CMK (cell line): ENCODE measurements at places on chromosomes 3 and 15.

- no peak for DNase-seq
These were observed 3.1 kb downstream of the GRIP2 start for GRCh38 chr3:14536837-14537589.

DNA sequence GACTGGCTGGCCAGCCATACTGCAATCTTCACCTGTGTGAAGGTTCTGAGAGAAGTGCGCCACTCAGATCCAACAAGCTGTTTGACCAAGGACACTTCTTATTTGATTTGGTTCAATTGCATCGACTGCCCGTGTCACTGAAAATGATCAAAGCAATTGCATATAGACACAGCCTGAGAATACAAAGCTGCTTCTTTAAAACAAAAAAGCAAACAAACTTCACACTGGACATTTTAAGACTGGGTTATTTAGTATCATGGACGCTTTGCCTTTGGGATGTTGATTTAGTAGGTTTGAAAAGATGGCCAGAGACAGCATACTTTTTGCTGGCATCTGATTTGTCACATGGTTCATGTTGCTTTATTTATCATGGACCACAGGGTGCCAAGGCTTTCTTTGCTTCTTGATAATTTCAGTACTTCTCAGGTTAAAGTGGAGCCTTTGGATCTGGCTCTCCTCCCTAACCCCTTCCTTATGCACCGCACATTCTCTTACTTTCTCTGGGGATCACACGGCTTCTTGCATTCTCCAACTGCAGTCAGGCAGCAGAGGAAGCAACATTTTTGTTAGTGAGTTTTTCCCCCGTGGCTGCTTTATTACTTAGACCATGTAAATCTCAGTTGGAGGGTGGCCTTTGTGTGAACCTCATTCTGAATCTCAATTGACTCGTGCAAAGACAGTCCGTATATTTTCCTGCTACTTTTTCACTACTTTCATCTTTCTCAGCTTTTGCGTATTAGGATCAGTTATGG lies 151.0 kb downstream of the CD47 start:
- DNase-seq: no peak

DNA sequence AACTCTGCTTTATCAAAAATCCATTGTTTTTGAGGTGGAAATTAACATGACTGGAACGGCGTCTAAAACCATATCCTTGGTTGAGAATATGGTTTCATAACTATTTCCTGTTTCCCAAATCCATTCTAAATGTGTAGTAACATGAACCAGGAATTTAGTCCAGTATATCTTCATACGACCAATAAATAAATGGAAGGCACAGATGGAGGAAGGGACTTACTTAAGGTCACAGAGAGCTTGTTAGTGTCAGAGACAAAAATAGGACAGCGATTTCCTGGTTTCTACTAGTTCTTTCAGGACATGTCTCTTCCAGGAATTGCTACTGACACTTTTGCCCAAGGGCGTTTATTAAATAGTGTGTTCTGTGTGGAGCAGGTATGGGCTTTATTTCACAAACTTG lies 41.2 kb downstream of the HES1 start:
- DNase-seq: no peak

DNA sequence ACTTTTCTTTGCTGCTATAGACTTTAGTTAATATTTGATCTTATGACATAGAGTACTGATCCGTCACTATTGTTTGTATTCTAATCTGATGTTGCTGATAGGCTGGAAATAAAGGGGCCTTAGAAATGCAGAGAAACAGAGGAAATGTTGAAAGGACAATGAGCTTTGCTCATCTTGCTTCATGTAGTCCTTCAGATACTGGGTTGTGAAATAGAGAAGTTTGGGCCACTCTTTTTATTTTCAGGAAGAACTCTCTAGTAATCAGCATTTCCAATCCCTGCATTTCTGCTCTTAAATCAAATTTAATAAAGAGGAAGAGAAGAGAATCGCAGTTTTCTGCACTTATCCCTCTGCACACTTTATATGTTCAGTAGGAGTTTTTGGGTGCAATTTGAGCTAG lies 192.8 kb upstream of the THBS1 start:
- no peak for DNase-seq

GRCh38 chr3:30778933-30779332 lies 115.5 kb downstream of the GADL1 start:
- no peak for DNase-seq

DNA sequence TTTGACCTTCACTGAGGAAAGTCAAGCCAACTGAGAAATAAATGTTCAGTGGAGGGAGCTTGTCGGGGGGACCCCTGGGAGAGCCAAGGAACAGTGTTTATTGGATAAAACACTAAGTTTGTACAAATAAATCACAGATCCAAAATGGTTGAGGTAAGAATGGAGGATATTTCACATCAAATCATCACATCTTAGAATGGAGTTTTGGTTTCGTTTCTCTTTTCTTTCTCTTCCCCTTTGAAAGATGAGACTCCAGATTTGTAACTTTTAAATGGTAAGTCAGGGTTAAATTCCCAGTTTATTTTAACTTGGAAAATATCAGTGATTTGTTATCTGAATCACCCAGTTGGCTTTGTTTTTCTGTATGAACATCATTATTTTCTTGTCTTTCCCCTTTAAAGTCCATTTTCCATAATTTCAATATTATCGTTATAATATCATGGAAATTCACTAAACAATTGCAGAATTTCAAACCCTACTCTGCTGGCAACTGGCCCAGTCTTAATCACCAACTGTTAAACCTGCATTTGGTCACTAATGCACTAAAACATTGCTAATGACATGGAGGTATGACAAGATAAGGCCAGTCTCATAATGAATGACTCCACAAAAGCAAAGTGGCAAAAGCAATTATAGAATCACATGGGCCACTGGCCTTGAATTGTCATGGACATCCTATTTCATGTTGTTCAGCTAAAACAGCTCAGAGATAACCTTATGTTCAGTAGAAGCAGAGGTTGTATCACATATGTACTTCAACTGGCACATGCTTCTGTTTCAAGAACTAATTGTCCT lies 295.1 kb downstream of the SHOX2 start:
- no peak for DNase-seq

DNA sequence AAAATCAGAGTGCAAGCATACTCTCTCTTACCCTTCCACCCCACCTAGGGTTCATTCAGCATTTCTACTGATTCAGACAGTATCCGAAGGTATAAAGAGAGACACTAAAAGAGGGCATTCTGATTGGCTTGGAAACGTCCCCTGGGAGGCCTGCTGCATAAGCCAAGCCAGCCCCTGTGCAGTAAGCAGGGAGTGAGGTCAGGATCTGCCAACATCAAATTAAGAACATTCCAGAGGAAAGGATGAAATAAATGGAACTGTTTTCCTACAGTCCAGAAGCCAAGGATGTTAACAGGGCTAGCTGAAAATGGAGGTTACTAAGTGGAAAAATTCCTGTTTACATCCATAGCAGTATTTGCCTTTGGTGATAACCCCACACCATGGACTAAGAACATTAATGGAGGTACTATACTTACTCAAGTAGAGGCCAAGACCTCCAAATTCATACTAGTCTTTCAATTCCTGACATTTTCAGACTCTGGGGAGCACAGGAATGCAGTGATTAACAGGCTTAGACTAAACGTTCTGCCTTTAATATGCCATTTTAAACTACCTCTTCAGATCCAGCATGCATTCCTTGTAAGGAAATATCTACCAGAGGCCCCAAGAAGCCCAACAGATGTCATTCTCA lies 34.5 kb downstream of the NPTN start:
- no peak for DNase-seq

DNA sequence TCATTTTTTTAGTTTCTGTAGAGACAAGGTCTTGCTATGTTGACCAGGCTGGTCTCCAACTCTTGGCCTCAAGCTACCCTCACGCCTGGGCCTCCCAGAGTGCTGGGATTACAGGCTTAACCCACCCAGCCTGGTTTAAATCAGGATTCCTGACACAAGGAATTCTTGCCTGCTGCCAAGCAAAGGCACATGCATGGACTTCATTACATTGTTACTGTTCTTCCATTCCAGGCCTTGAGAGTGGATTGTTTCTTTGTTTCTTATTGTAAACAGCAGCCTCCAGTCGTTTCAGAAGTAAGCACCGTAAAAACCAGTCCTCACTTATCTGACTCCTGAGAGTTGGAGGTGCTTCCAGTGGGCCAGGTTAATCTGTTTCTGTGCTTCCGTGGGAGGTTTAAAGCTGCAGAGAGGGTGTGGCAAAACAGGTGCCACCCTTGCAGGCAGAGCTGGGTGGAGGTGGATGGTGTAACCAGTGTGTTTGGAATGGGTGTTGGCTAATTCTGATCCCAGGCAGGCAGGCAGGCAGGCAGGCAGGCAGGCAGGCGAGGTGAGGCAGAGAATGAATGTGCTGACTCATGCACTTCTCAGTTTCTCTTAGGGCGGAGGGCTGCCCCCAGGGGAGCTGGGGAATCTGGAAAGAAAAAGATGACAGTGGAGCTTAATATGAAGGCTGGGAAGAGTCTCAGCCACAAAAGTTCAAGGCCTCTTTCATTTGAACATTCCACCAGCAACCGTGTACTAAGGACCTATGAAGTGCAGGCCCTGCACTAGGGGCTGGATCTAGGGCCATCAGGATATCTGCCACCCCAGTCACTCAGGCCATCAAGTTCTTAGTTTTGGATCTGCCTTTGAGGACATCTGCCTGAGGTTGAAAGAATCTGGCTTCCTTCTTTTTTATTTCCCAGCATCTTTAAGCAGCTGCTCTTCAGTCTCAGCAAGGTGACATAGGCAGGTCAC lies 37.0 kb upstream of the CDCP1 start:
- no peak for DNase-seq

GRCh38 chr15:101156061-101156460 lies 95.8 kb downstream of the CHSY1 start:
- no peak for DNase-seq

DNA sequence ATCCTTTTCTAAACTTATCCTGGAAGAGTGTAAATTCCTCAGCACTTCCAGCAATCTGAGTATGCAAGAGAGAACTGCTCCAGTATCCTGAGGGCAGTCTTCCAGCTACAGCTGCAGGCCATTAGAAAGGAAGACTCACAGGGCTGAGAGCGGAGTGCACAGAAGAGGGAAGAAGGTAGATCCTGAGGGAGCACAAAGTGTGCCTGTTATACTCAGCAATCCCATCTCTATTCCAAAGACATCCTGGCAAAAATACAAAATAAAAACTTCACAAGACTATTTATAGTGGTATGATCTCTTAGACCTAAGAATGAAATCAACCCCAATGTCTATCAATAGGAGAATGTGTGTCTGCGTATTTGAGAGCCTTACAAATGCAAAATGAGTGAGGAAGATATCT lies 292.0 kb downstream of the ZIC1 start:
- no peak for DNase-seq

- DNase-seq: no peak
These were observed 166.4 kb downstream of the ATG7 start for GRCh38 chr3:11438646-11439045.

GRCh38 chr15:41971895-41972252 lies 483 bp downstream of the EHD4 start:
- no peak for DNase-seq

- DNase-seq: no peak
These were observed 31.8 kb upstream of the HHATL start for GRCh38 chr3:42734263-42734860.

DNA sequence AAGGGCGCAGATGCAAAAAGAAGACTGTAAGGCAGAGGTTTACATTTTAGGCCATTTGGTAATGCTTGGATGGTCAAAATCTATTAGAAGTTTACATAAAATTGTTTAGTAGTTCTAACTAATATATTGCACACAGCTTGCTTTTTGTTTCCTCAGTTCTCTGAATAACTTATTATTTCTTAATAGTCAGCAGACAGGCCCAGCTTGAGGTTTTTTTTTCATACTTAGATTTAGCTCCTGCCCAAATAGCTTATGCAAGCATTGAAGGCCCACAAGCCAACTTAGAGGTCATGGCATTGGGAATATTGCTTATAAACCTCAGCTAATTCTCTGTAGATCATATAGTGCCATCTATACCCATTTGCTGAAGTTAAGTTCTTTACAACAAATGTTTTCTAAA lies 172.5 kb downstream of the RAP2B start:
- no peak for DNase-seq

DNA sequence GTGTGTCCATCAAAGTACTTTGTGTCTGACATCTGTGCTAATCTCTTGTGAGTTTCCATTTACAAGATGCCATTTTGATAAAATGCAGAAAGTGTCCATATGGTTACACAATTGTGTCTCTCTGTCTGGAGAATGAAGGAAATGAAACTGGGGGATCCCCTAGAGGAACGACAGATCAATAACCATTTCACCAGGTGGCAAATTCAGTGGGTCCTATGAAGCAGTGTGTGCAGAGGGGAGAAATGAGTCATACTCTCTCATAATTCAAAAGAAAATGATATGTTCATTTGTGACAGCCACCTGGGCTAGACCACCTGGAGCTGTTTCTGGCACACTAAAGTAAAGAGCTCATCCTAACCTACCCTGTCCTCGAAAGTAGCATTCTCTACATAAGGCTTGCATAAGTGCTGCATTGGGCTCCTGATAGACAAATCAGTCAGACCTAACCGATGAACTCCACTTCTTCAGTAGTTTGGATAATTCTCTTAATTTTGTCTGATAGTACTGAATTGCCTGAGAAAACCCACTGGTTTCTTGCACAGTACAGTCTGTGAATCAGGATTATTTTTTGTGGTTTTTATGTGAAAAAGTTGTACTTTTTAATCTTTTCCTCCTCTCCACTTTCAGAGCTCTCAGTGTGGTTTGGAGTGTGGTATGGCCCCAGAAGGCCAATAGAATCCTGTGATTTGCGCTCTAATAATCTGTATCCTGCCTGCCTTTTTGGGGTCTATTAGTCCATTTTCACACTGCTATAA lies 10.3 kb upstream of the CD47 start:
- DNase-seq: no peak

DNA sequence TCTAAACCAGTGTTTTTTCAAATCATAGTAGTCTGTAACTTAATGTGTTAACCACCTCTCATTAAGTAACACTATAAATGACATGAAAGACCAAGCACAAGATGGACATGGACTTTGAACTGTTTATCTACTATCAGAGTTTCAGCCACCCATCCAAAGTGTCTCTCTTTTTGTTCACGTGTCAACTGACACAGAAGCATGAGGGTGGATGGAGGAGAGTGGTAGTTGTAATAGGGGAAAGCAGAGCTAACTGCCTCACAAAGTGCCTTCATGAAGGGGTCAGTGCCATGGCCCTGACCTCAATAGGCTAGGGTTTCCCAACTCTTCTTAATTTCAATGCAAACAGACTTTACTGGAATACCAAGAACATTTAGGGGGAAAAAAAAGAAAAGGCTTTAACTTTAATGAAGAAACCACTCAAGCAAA lies 32.1 kb upstream of the TRPM7 start:
- DNase-seq: no peak

GRCh38 chr3:155807823-155808222 lies 1.7 kb upstream of the C3orf33 start:
- DNase-seq: no peak

DNA sequence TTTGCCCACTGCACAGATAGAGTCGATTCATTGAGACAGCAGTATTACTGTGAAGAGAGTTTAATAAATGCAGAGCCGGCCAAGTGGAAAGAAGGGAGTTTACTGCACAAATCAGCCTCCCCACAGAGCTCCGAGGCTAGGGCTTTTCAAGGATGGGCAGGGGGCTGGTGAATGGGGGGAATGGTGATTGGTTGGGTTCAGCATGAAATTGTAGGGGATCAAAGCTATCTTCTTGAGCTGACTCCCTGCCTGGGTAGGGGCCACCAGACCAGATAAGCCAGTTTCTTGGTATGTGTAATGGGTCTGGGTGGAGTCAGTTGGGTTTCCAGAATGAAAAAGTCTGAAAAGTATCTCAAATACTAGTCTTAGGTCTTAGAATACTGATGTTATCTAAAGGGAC lies 66.6 kb downstream of the SYNPR start:
- DNase-seq: no peak
